ENCODE measurements at places on chromosomes 7 and 10. TPM values are rescaled to one million over a fixed set of nuclear protein-coding genes. Genes with fewer than 3 reads are reported as not detected.

Gene GPER1
- total RNA-seq: 7.4 TPM

DNA sequence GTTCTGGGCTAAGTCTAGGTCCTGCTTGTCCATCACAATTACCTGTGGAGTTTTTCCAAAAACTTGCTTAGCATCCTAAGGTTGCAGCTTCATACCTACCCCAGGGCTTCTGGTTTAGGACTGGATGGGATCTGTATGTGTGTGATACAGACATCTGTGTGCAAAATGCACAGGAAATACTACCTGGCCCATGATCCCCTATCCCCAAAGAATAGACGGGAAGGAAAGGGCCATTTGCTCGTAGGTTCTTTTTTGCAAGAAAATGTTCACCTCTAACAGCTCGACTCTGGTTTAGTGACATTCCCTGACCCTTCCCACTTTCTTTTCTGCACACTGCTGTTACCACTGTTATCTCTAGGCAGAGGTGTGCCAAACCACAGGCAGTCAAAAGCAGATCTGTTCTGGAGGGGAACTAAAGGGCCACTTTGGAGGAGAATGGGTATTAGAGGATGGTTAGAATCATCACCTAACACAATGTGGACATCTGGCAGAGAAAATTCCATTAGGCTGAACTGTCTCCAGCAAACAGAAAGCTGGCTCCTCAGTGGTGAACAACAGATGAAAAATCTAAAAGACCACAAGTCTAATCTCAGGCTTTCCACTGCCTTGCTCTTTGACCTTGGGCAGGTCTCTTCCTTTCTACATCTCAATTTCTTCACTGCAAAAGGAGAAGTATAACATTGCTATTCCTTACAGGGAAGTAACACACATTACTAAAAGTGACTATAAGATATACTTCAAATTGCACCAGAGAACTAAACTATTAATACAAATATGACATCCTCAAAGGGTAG is 107.4 kb downstream of the UBE2H start:
- no peak for DNase-seq

GRCh38 chr7:4073750-4074149 is 608.3 kb upstream of the FOXK1 start:
- no peak for DNase-seq

Gene SFTPA1
- not detected for total RNA-seq

- no peak for DNase-seq
Observed at GRCh38 chr10:11677480-11677879, 64.7 kb upstream of the ECHDC3 start.

Measured in prostate gland (tissue), 2 donors.